ENCODE measurements at places on chromosomes 6 and 20.

DNA sequence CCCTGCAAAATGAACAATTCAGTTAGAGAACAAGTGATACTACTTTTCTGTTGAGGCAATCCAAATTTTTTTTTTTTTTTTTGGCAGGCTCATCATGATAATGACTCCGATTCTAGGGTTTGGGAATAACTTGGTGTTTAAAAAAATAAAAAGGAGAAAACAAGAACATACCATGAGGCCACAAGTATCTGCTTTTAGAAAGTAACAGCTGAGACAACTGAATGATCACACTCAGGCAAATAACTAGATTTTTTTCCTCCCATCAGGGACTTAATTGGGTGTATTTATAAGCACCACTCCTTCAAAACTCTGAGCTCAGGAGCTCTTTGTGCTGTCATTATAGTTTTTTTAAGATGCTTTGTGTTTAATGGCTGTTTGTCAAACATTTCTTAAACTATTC is 29.6 kb downstream of the PAK5 start:
- no peak for DNase-seq

DNA sequence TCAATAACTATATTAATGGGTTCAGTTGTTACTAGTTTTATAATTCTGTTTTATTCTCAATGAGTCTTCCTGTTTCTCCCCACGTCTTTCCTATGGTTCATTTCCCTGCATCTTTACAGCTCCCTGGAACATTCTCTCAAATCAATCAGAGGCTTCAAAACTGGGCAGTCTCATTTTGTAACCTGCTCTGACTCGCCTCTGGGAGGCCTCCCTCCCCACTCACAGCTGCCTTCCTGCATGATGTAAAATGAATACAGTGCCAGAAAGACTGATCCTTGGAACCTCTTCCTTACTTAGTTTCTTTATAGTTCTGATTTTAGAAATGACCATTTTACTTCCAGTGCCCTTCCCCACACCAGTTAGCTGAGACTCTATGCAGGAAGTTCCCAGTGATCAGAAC is 103.9 kb downstream of the ESR1 start:
- DNase-seq = no peak

GRCh38 chr6:85261271-85261670 is 188.6 kb upstream of the NT5E start:
- DNase-seq = no peak

GRCh38 chr20:53129563-53129962 is 157.4 kb downstream of the TSHZ2 start:
- no peak for DNase-seq

DNA sequence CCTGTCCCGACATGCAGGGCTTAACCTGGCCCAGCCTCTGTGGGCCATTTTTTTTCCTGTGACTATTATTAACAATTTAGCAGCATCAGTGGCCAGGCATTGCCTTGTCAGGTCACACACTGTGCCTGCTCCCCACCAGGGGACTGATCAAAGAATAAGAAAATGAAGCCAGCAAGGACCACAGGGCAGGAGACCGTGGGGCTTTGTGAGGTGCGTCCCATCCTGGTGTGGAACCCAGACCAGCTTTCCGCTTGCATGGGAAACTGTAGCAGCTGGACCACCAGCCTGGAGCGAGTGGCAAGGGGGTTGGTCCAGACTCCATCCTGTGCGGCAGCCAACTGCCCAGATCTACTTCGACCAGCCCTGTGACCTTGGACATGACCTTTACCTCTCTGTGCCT is 218.3 kb downstream of the ANKRD60 start:
- peak; percentile 38 for DNase-seq

DNA sequence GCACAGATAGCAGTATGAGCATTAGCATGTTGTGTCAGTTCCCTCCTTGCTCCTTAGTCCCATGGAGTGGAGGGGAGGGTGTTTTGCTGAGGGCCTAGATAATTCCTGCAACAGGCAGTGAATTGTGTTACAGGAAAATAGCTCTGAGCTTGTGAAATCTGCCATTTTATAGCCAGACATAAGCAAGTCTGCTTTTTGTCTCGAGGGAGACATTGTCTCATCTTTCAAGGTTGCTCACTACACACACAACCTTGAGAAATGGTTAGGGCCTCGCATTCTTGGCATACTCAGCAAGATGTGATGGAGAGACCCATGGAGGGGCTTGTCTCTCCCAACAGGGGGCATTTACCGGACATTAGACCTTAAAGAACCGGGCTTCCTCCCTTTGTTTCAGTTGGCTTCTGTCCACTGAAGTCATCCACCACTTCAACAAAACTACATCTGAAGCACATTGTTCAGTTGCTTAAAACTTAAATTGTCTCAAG is 108.0 kb upstream of the FOXO3 start:
- no peak for DNase-seq

GRCh38 chr6:126633373-126633772 is 293.5 kb downstream of the CENPW start:
- DNase-seq = no peak

- peak; percentile 80 for DNase-seq
Measured at GRCh38 chr20:58852543-58853271, at the start of gene GNAS. GNAS (plus strand) TSS chr20:58852716.

DNA sequence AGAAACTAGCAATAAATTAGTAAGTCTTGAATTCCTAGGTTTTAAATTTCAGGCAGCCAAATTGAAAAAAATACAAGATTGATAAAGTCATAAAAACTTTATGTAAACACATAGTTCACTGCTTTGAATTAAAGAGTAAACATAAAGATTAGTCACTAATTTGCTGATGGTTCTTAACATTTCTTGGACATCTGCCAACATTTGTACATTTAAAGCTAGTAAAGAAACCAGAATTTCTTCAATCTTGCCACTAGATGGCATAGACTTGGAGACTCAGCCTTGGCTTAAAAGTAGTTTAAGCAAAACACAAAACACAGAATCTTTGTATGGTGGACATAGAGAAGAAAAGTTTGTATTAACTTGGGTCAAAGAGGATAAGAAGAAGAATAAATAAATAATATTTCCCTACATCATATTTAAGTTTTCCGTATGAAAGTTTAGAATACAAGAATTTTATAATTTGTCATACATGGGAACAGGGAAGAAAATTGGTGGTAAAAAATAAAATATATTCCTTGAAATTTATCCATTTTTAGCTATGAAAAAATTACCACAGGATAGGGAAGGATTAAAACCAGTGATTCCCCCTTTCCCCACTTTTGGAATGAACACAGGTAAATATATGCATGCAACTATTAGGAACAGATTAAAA is 41.7 kb upstream of the FAM135A start:
- DNase-seq = no peak

GRCh38 chr6:74550821-74551220 is 655.0 kb downstream of the COL12A1 start:
- no peak for DNase-seq

DNA sequence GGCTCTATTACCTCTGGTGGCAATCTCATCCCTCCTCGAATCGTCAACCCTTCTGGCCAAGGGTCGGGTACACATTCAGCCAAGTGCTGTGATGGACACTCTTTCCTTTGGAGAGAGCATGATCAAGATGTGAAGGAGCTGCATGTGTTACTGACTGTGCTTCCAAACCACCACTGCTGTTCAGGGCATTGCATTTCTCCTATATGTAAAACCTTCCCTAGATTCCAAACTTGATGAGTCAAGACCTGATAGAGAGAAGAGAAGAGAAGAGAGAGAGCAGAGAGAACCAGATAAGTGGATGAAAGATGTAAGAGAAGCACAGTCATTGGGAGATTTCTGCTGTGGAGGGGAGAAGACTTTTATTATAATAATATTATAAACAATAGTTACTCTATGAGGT is 162.2 kb downstream of the KCNQ5 start:
- DNase-seq = no peak

GRCh38 chr6:11918739-11919605 is 93.1 kb upstream of the HIVEP1 start:
- no peak for DNase-seq

DNA sequence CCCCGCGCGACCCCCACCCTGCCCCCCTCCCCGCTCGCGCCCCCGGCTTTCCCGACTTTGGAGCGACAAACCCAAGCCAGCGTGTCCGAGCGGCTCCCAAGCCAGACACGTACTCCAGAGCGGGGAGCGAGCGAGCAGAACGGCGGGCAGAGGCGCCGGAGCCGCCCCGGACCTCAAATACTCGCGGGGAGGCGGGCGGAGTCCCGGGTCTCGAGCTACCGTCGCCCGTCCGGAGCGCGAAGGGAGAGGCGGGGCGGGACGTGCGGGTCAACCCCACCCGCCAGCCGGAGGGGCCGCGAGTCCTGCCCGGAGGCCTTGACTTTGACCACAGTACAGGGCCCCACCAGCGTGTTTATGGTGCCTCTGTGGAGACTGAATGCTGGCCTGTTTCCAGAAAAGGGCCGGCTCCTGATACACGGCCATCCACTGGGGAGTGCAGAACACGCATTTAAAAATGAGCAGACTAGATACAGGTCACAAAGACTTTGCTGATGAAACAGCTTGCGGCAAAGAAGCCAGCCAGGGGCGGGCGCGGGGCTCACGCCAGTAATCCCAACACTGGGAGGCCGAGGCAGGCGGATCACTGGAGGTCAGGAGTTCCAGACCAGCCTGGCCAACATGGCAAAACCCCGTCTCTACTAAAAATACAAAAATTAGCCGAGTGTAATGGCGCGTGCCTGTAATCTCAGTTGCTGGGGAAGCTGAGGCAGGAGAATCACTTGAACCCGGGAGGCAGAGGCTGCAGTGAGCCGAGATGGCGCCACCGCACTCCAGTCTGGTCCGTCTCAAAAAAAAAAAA is at the start of gene SERPINB6:
SERPINB6 (minus strand) TSS at position 148 of the 799 bp plus-strand sequence. CDS start 12,235 bp downstream, outside the sequence.
- DNase-seq = peak; percentile 89

GRCh38 chr20:59817406-59817805 is 116.0 kb downstream of the SYCP2 start:
- DNase-seq = no peak

GRCh38 chr6:109165392-109165974 is 70.2 kb downstream of the CEP57L1 start:
- DNase-seq = no peak

GRCh38 chr20:58613061-58613854 is 37.8 kb upstream of the STX16 start:
- DNase-seq = no peak

GRCh38 chr6:33798343-33798848 is 5.4 kb downstream of the MLN start:
- no peak for DNase-seq

DNA sequence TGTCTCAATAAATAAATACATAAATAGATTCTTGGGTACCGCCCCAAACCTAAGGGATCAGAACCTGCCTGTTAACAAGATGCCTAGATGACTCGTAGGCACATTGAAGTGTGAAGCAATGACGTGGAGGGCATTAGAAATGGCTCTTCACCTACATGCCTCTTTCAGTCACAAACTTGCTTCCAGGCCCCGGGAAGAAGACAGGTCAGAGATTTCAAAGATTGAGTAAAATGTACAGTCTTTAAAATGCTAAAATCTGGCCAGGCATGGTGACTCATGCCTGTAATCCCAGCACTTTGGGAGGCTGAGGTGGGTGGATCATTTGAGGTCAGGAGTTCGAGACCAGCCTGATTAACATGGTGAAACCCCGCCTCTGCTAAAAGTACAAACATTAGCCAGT is 480.8 kb upstream of the JARID2 start:
- no peak for DNase-seq

- DNase-seq = no peak
Measured at GRCh38 chr6:10901770-10902169, 14.9 kb downstream of the SYCP2L start.

DNA sequence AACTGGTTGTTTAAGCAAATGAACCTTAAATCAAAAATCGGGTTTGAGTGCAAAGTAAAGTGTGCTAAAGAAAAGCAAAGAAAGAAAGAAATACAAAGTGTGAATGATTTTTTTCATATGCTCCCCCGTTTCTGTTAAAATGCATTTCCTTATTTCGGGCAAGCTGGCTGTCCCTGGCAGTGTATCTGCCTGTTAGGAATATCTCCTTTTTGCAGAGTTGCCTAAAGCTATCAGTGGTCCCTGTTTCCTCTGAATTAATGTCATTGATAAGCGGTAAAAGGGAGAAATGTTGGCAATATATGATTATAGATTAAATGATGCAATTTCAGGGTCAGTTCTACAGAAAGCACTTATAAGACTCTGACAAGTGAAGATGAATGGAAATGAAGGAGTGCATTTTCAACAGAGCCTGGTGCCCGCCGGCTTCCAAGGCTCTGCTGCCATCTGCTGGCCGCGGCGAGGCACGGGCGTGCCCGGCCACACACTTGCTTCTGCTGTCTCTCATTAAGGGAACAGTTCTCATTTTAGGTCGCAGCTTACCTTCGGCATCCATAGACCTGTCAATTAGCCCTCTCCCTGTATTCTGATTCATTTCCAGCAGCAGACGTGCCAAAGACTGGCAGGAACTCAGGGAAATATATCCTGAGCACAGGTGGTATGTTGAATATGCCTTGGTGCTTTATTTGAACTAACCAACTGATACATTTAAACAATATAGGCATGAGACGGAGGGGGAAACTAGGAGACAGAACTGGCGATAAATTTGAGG is 381.9 kb downstream of the C6orf118 start:
- DNase-seq = peak; percentile 87

DNA sequence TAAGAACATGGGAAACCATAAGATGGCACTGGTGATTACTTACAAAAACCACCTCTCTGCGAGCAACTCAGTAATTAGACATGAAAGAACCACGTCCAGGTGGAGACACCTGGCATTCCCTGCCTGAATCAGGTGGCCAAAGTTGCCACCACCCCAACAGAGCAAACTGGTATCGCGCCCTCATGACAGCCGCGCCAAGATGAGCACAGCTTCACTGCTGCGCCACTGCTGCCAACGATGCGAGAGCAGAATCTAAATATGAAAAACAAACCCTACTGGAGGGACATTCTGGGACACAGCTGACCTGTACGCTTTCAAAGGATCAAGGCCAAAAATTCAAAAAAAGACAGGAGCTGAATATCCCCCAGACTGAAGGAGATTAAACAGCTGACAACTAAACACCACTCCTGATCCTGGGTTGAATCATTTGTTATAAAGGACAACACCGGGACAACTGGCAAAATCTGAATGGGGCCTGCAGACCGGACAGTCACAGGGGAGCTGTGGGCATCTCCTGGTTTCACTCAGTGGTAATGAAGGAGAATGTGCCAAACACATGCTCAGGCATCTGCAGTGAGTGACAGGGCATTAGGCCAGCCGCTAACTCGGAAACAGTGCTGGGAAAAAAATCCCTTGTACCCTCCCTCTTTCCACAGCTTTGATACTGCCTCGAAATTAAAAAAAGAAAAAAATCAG is 17.4 kb downstream of the CST7 start:
- DNase-seq = no peak

GRCh38 chr20:19975436-19975799 is 41.7 kb upstream of the NAA20 start:
- DNase-seq = peak; percentile 63

GRCh38 chr6:151001387-151002056 is 136.0 kb downstream of the MTHFD1L start:
- no peak for DNase-seq

DNA sequence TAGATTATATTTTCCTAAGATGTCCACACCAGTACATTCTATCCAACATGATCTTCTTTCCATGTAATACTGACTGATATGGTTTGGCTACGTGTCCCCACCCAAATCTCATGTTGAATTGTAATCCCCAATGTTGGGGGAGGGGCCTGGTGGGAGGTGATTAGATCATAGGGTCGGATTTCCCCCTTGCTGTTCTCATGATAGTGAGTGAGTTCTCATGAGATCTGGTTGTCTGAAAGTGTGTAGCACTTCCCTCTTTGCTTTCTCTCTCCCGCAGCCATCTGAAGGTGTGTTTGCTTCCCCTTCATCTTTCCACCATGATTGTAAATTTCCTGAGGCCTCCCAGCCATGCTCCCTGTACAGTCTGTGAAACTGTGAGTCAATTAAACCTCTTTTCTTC is 12.2 kb upstream of the HBS1L start:
- no peak for DNase-seq
